Ascending aorta (tissue), 2 donors: ENCODE measurements at places on chromosomes 7 and 10. TPM values are rescaled to one million over a fixed set of nuclear protein-coding genes. Genes with fewer than 3 reads are reported as not detected.

Gene CYP2C8
- not detected for total RNA-seq

Gene SLC16A12
- total RNA-seq, result not detected

Gene OPALIN
- not detected for total RNA-seq

Gene SLC16A9
- 2.9 TPM for total RNA-seq

GRCh38 chr10:126341491-126341890, 46.8 kb downstream of the ADAM12 start:
- DNase-seq, result no peak
- no peak overlapping the region for H3K4me3 ChIP-seq
- H3K36me3 ChIP-seq, result no peaks in the 10 kb centered on the region
- no peaks in the 10 kb centered on the region for H3K4me1 ChIP-seq
- no peaks in the 10 kb centered on the region for H3K27me3 ChIP-seq

DNA sequence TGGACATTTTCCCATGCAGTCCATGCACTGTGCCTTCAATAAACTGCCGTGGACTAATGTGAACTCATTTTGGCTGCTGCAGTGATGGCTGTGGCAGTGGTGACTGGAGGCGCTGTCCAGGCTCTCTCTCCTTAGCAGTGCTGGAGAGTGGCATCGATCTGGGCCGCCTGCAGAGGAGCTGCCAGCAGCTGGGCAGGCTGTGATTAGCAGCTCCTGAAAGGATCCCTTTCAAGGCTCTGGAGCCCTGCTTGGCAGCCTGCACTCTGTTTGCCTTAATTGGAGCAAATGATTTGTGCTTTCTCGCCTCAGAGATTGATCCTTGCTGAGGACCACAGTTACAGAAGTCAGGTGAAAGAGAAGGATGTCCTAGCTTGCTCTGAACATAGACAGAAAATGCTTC, 130.1 kb upstream of the VWC2 start:
- no peak for DNase-seq
- no peaks in the 10 kb centered on the region for H3K27me3 ChIP-seq
- H3K4me3 ChIP-seq, result no peak overlapping the region
- no peaks in the 10 kb centered on the region for H3K36me3 ChIP-seq

GRCh38 chr10:49271346-49271745, 27.6 kb upstream of the C10orf71 start:
- H3K4me1 ChIP-seq, result no peaks in the 10 kb centered on the region
- no peaks in the 10 kb centered on the region for H3K36me3 ChIP-seq
- H3K4me3 ChIP-seq, result no peak overlapping the region
- H3K27ac ChIP-seq, result no peak overlapping the region
- no peaks in the 10 kb centered on the region for H3K27me3 ChIP-seq

DNA sequence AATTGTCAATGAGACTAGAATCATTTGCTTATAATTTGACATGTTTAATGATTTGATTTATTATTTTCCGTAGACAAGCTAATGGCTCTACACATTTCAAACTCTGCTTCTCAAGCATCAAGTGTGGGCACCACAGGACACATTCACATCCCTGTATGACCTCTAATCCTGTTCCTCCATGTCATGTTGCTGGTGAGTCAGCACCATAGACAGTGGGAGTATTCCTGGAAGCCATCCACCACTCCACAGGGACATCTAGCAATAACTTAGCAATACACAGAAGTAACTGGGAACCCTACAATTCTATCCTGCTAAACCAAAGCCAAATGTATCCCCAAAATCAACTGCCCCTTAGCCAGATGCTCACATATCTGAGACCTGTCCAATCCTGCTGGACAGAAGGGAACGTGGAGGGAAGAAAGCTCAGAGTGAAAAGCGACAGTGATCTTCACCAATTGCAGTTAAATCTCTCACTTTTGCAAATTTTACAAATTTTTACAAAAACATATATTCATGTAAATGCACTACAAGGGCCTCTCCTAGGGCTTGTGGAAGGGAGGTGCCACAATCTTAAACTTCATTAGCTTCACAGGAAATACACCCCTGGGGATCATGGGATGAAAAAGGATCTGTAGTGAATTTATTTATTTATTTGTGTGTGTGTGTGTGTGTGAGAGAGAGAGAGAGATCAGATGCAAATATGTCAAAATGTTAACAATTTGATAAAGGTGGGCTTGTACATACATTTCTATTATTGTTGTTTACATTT, 126.5 kb downstream of the GFRA1 start:
- no peaks in the 10 kb centered on the region for H3K36me3 ChIP-seq
- no peak overlapping the region for H3K4me3 ChIP-seq
- no peak overlapping the region for H3K27ac ChIP-seq

GRCh38 chr7:27243340-27244163, 950 bp downstream of the EVX1 start:
- H3K4me1 ChIP-seq, result peaks cover 6% of the 10 kb centered on the region
- no peaks in the 10 kb centered on the region for H3K36me3 ChIP-seq

DNA sequence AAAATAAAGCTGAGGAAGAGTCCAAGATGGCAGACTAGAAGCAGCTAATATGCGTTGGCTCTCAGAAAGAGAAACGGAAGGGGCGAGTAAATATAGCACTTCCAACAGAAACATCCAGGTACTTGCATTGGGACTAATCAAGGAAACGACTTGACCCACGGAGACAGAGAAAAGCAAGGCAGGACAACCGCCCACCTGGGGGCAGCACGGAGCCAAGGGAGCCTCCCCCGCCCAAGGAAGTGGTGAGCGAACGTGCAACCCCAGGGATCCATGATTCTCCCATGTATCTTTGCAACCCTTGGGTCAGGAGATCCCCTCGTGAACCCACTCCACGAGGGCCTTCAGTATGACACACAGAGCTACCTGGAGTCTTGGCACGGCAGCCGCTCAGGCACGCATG, 45.4 kb upstream of the GRM3 start:
- no peaks in the 10 kb centered on the region for H3K4me1 ChIP-seq
- H3K36me3 ChIP-seq, result no peaks in the 10 kb centered on the region
- H3K27me3 ChIP-seq, result no peaks in the 10 kb centered on the region
- no peak overlapping the region for H3K4me3 ChIP-seq
- no peak overlapping the region for H3K27ac ChIP-seq

- H3K36me3 ChIP-seq, result no peaks in the 10 kb centered on the region
- H3K4me3 ChIP-seq, result no peak overlapping the region
- H3K27ac ChIP-seq, result no peak overlapping the region
- no peaks in the 10 kb centered on the region for H3K27me3 ChIP-seq
- no peak for DNase-seq
- H3K4me1 ChIP-seq, result no peaks in the 10 kb centered on the region
Observed at GRCh38 chr10:2049560-2049959, 312.2 kb upstream of the ADARB2 start.
